ENCODE measurements at places on chromosomes 4 and X.

DNA sequence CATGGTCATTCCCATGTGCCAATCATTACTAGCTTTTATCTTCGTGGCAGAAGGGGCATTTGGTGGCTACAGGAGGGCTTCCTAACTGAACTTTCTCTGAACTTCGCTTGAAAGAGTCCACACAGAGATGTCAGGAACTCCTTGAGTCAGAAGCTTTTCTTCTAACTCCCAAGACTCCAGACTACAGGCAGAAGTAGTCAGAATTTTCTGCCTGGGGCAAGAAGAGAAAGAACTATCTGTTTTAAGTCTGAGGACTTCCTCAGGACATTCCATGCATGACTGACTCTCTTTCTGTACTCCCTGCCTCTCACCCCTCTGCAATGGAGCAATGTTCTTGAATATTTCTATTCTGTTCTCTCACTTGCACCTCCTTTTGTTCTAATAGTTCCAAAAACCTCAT, 170.5 kb upstream of the TBC1D9 start:
- no peak for DNase-seq

- DNase-seq: no peak
Observed at GRCh38 chrX:19272452-19272851, 71.3 kb upstream of the PDHA1 start.

DNA sequence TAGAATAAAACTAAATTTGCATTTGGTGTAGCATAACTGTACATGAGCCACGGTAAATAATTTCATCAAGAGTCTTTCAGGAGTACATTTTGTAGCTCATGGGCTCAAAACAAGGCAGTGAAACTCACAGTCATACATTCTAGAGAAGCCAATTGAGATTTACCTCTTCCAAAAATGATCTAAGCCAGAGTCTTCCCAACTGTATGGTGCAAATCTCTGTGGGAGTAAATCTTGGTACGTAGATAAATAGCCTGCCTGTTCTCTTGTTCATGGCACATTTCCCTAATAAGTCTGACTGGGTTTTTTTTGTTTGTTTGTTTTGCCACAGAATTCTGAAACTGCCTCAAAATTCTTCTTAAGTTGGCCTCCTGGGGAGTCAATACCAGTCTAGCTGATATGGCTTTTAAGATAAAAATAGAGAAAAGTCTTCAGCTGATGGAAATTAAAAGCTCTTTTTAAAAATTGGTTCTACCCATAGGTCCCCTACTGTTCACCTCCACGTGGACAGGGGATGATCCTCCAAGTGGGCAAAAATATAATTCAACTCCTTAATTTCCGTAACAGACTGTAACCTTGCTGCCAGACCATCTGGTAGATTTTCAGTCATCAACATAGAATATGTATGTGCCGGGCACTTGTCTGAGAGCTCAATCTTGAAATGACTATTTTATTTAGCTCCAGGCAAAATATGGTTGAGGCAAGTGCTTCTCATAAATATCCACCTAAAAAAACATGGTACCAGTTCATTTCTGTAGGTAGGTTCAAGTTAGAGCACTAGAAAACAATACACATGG, 365.4 kb downstream of the PDHA2 start:
- DNase-seq: no peak

DNA sequence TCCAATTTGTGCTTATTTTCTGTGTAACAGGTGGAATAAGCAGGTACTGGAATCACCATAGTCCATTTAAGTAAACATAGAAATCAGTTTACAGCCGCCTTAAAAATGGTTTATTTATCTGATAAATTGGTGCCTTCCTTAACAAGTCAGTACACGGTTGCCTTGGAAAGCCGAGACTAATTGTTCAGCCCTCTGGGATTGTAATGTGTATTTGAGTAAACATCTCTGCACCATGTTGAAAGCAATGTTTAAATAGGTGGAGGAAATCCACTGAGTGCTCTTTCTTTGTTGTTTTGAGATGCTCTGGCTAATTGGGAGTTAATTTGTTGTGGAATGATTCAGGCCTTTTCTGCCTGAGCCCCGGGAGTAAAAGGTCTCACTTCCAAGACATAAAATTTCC, 45.7 kb upstream of the ADRA2C start:
- no peak for DNase-seq

GRCh38 chr4:137700072-137700471, 167.8 kb upstream of the PCDH18 start:
- no peak for DNase-seq

DNA sequence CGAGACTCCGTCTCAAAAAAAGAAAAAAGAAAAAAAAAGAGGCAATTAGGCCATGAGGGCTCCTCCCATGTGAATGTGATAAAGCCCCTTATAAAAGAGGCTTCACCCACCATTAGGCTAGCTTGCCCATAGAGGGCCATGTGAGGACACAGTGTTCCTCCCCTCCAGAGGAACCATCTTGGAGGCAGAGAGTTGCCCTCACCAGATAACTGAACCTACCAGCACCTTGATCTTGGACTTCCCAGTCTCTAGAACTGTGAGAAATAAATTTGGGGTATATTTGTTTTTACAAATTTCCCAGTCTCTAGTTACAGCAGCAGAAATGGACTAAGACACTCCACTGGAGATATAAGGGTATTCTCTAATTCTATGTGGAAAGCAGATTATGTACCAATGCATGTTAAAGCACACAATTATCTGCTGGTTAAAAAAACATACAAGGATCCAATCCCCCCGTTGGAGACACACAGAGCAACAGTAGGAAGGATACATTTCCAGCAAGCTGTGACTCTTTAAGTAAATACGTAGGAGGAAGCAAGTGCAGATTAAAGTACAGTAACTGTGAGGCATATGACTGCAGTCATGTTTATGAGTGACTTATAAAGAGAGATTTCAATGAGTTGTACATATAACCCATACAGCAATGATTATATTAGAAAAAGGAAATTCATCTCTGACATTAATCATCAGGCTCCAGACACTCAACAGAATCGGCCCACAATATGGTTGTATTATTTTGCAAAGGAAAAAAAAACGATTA, 21.4 kb downstream of the SH3RF1 start:
- no peak for DNase-seq

DNA sequence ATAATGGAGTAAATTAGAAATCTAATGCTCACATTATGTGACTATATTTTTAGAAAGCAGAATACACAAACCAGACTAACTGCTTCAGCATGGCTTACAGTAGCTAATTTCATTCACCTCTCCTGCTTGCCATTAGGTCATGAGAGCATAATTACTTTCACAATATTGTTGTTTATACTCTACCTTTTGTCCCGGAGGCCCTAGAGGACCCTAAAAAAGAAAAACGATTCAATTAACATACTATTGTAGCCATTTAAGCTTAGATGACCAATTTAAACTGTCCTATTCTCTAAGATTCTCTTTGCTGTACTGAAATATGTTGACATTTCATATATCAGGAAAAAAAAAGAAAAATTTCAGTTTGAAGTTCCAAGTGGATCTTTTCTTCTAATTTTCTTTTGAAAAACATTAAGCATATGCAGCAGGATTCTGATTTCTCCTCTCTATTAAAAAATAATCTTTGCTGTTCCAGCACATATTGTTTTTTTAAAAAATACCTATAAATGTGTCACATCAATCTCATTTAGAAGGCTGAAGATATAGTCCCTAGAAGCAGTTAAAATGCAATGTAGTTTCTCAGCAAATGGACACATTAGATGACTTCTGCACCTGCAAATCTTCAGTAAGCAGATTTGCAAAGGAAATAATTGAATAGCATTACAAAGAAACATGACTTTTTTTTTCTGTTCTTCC, 157.7 kb upstream of the ETNPPL start:
- DNase-seq: no peak

DNA sequence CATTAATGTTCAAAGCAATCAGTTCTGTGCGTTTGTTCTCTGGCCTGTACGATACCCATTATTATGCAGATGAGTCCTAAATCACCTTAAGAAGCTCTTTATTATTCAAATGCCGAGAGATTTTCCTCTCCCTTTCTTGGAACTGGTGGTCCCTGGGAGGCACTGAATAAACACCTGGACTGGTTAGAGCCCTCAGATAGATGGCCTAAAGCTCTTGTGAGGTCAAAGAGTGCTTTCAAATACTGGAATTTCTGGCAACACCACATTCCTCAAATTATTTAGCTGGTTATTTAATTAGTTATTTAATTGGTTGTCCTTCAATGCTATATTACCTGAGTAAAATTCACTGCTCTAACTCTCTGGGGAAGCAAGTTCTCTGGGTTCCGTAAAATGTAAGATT, 3.0 kb downstream of the ARHGEF38 start:
- no peak for DNase-seq

DNA sequence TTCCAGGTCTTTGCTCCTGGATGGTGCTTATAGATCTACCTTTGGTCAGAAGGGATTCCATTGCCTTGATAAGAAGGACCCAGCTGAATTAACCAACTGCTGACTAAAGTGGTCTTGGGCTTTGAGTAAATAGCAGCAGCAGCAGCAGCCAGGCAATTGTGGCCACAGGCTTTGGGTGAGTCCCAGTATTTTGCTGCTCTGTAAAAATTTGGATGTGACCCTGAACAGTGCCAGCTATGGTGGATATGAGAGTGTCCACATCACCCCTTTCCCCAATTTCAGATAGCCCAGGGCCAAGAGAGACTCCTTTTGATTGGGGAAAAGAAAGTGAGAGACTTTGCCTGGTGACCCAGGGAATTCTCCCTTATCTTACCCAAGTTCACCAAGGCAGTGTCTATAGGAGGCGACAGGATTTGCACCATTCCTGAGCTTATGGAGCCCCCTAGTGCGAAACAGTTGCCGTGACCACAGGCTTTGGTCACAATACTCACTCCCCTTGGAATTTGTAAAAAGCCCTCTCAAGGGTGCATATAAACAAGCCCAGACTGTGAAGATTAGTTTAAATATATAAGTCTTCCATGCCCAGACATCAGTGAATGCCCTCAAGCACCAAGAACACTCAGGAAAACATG, 518.0 kb downstream of the TMA16 start:
- DNase-seq: no peak

DNA sequence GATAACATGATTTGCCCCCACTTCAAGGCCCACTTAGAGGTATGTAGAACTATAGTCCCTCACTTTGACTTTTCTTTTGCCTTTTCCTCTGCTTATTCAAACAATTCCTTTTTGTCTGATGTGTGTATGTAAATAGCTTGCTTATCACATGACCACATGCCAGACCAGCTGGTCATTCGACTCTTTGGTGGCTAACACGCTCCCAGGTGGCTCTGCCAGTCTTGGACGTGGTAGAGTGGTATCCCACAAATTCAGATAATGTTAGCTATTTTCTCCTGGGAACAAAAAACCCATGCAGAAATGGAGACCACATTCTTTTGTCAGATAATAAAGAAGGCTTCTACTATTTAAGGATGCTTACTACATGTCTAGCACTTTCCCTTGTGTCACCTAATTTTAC, 47.9 kb downstream of the ARHGAP24 start:
- no peak for DNase-seq

- no peak for DNase-seq
Observed at GRCh38 chr4:161817914-161818313, 345.9 kb downstream of the FSTL5 start.

GRCh38 chrX:39935411-39936064, 162.2 kb downstream of the BCOR start:
- no peak for DNase-seq

GRCh38 chrX:57313583-57314215, 27.2 kb downstream of the FAAH2 start:
- DNase-seq: no peak

- DNase-seq: no peak
Observed at GRCh38 chr4:95124906-95125504, 367.2 kb downstream of the BMPR1B start.

DNA sequence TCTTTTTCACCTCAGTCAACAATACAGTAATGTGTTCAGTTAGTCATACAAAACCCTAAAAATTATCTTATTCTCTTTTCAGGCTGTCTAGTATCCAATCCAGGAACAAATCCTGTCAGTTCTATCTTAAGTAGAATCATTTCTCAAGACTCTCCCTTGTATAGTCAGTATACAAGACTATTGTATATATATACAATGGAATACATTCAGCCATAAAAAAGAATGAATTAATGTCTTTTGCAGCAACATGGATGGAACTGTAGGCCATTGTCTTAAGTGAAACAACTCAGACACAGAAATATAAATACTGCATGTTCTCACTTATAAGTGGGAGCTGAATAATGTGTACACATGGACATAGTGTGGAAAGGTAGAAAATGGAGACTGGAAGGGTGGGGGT, 501.2 kb upstream of the ATOH1 start:
- DNase-seq: no peak
